ENCODE measurements at places on chromosomes 5 and 9. TPM values are rescaled to one million over a fixed set of nuclear protein-coding genes. Genes with fewer than 3 reads are reported as not detected.
A peak's percentile ranks its signal among the peaks of the same experiment; 100 is the strongest.

The ADAMTS12 gene
- total RNA-seq: 1.2 TPM

The PCDHB5 gene
- not detected for total RNA-seq

The BTNL9 gene
- total RNA-seq: 5.0 TPM

DNA sequence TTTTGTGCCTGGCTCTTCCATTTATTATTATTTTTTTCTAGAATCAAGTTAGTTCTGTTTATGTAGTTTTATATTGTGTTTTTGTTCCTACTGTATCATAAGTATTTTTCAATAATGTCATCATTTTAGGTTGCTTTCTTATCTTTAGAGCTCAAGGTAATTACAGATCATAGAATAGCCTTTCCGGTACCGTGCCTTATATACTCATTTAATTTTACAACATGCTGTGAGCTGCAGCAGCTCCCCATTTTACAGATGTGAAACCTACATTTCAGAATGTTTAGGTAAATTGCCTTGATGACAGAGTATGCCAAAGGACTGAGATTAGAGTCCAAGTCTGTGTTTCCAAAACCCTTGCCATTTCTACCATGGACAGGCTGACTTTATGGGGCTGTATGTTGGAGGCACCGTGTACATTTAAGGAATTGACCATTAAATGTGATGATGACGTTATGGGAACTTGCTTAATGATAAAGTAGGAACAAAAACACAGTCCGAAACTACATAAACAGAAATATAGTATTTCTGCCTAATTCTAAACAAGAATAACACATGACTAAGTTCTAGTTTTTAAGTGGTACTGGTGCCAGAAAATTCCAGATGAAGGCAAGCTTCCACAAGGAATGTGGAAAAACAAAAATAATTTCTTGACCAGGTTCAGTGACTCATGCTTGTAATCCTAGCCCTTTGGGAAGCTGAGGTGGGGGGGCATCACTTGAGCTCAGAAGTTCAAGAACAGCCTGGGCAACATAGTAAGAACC is 97.7 kb downstream of the IQGAP2 start:
- no peak overlapping the region for H3K27ac ChIP-seq
- DNase-seq: no peak
- H3K4me1 ChIP-seq: no peaks in the 10 kb centered on the region
- H3K27me3 ChIP-seq: no peaks in the 10 kb centered on the region
- no peak overlapping the region for H3K4me3 ChIP-seq
- H3K36me3 ChIP-seq: no peaks in the 10 kb centered on the region

The EGFLAM gene
- total RNA-seq: not detected

DNA sequence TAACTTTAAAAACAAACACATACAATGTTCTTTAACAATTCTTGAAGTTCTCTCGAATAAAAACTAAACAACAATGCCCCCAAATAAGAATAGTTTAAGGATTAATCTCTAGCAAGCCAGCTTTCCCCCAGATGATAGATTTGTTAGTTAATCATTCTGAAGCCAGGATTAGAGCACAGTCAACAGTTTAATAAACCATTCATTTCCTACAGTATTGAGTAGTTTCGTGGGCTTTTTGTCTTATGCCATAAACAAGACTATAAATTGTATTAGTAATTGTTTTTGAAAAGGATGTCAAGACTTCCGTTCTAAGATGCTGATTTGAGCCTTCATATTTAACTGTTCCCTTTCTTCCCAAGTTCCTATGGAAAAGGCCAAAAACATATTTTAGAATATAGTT is 136.6 kb downstream of the PIK3R1 start:
- peaks cover 27% of the 10 kb centered on the region for H3K4me1 ChIP-seq
- no peaks in the 10 kb centered on the region for H3K36me3 ChIP-seq
- H3K4me3 ChIP-seq: no peak overlapping the region
- no peak overlapping the region for H3K27ac ChIP-seq

The TUSC1 gene
- total RNA-seq: 5.1 TPM

The GPRIN1 gene
- total RNA-seq: 11.5 TPM

The CKMT2 gene
- 0.24 TPM for total RNA-seq

The ZDHHC11 gene
- 53.7 TPM for total RNA-seq

The HRCT1 gene
- total RNA-seq: 0.69 TPM

GRCh38 chr9:122263699-122264349 is 816 bp downstream of the RBM18 start:
- peaks cover 25% of the 10 kb centered on the region for H3K36me3 ChIP-seq
- H3K27me3 ChIP-seq: no peaks in the 10 kb centered on the region
- H3K4me1 ChIP-seq: peaks cover 28% of the 10 kb centered on the region
- peak overlapping the region; percentile 96 for H3K27ac ChIP-seq
- DNase-seq: no peak

DNA sequence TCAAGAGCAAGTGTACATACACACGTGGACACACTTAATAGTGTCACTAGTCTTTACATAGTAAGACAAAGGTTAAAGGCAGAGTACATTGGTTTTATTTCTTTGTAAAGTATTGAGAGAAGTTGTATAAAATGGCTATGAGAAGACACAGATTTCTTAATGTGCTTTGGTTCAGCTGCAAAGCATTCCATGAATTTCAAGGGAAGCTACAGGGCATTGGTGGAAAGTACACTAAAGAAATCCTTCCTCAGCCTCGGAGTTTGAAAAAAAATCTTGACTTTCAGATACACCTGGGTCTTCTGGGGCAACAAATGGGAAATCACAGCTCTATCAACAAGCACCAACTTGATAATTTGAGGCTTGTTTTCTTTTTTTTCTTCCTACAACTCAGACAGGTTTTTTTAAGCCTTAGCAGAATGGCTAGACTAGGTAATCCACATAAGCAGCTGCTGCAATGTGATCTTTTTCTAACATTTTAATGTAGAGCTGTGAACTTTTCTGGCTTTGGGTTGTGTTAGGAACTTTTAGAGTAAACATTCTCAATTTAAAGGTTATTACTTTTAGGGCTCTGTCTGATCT is 140.4 kb upstream of the FST start:
- H3K4me1 ChIP-seq: peaks cover 36% of the 10 kb centered on the region
- DNase-seq: no peak
- no peaks in the 10 kb centered on the region for H3K27me3 ChIP-seq
- no peak overlapping the region for H3K4me3 ChIP-seq
- H3K36me3 ChIP-seq: peaks cover 6% of the 10 kb centered on the region

The CDC26 gene
- 20.5 TPM for total RNA-seq

- peaks cover 7% of the 10 kb centered on the region for H3K4me1 ChIP-seq
- H3K4me3 ChIP-seq: no peak overlapping the region
- no peaks in the 10 kb centered on the region for H3K36me3 ChIP-seq
- H3K27ac ChIP-seq: no peak overlapping the region
- H3K27me3 ChIP-seq: no peaks in the 10 kb centered on the region
- peak; percentile 83 for DNase-seq
Observed at GRCh38 chr5:111158105-111158744, 66.0 kb upstream of the CAMK4 start.

DNA sequence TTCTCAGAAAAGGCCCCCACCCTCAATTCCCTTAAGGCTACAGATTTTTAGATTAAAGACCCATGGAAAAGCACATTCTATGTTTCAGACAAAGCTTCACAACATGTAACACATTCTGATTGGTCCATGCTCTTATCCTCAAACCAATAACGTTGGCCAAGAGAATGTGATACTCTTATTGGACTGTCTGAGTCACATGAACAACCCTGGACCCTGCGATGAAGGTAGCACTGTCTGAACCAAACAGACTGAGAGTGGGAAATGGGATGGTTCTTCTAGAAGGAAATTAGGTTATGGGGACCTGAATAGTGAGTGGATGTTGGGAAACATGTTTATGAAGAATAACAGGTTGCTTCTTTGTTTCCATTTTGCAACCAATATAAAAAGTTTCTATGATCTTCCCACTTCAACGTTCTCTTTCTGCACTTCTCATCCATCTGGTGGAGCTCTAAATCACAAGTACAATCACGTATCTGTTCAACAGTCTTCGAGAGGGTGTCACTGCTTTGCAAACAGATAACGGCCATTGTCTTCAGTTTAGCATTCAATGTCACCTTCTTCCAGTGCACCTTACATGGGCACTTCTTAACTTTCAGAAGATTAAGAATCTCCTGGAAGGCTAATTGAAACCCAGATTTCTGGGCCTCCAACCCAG is 81.6 kb downstream of the PTCH1 start:
- DNase-seq: no peak
- H3K4me1 ChIP-seq: peaks cover 18% of the 10 kb centered on the region
- peak overlapping the region; percentile 78 for H3K4me3 ChIP-seq
- no peaks in the 10 kb centered on the region for H3K27me3 ChIP-seq
- H3K36me3 ChIP-seq: peaks cover 6% of the 10 kb centered on the region
- H3K27ac ChIP-seq: no peak overlapping the region

DNA sequence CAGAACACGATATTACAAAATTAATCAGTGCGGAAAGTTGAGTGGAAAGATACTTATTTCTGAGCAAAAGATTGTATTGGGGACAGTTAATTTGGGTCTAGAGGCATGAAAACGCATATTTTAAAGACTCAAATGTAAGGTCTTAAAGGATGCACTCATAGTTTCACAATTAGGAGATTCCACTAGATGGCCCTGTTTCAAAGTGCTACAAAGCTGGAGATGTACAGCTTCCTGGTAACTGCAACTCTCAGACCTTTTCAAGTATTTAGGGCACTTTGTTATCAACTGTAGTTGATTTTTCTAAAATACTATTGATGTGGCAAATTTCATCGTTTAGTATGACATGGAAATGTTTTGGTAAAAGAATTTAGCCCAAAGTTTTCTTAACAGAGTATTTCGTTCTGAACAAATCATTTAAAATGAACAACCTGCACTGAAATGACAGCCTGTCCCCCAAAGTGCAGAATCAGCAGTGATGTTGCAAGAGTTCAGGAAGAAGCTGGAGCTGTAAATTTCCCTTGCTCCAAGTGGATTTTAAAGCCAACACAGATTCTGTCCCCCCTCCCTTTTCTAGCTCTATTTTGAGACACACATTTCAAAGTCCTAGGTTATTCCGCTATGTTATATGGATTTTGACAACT is 16.2 kb upstream of the NDUFB6 start:
- H3K27me3 ChIP-seq: no peaks in the 10 kb centered on the region
- no peaks in the 10 kb centered on the region for H3K36me3 ChIP-seq
- H3K27ac ChIP-seq: no peak overlapping the region
- no peak for DNase-seq

The TAF11L10 gene
- total RNA-seq: not detected

DNA sequence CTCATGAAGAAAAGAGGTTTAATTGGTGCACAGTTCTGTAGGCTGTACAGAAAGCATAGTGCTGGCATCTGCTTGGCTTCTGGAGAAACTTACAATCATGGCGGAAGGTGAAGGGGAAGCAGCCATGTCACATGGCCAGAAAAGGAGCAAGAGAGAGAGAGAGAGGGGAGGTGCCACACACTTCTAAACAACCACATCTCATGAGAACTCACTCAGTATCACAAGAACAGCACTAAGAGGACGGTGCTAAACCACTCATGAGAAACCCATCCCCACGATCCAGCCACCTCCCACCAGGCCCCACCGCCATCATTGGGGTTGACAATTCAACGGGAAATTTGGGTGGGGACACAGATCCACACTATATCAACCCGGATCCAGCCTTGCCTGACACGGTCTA is 28.8 kb upstream of the IER5L start:
- no peak overlapping the region for H3K27ac ChIP-seq
- H3K4me1 ChIP-seq: no peaks in the 10 kb centered on the region
- no peaks in the 10 kb centered on the region for H3K36me3 ChIP-seq
- no peak for DNase-seq

GRCh38 chr5:14768508-14769365 is 102.8 kb downstream of the ANKH start:
- H3K4me1 ChIP-seq: no peaks in the 10 kb centered on the region
- no peaks in the 10 kb centered on the region for H3K27me3 ChIP-seq
- H3K36me3 ChIP-seq: no peaks in the 10 kb centered on the region
- no peak for DNase-seq
- no peak overlapping the region for H3K27ac ChIP-seq
- H3K4me3 ChIP-seq: no peak overlapping the region

DNA sequence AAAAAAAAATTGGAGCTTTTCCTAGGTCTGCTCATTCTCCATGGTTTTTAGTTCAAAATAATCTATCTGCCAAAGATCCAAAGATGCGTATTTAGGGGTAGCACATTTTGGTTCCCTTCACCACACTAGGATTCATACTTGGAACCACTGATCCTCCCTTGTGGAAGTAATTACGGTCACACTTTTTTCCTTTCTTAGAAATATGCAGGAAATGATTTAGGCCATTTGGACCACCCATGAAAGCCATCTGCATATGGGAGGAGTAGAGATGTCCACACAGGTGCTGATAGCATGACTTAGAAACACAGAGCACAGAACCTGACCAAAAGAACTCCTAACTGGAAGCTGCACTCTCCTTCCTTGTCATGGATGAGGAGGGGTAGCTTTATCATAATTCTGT is 105.9 kb upstream of the RAI14 start:
- peaks cover under 1% of the 10 kb centered on the region for H3K4me1 ChIP-seq
- H3K36me3 ChIP-seq: no peaks in the 10 kb centered on the region
- H3K27me3 ChIP-seq: no peaks in the 10 kb centered on the region
- H3K27ac ChIP-seq: no peak overlapping the region

- H3K4me1 ChIP-seq: no peaks in the 10 kb centered on the region
- no peaks in the 10 kb centered on the region for H3K27me3 ChIP-seq
- no peak overlapping the region for H3K27ac ChIP-seq
- no peak for DNase-seq
- no peaks in the 10 kb centered on the region for H3K36me3 ChIP-seq
Observed at GRCh38 chr5:111434800-111435199, 77.5 kb downstream of the STARD4 start.

- no peaks in the 10 kb centered on the region for H3K27me3 ChIP-seq
- no peak for DNase-seq
- H3K4me3 ChIP-seq: no peak overlapping the region
- no peaks in the 10 kb centered on the region for H3K4me1 ChIP-seq
- H3K27ac ChIP-seq: no peak overlapping the region
- H3K36me3 ChIP-seq: no peaks in the 10 kb centered on the region
Observed at GRCh38 chr9:93079371-93079770, 16.6 kb upstream of the CARD19 start.

DNA sequence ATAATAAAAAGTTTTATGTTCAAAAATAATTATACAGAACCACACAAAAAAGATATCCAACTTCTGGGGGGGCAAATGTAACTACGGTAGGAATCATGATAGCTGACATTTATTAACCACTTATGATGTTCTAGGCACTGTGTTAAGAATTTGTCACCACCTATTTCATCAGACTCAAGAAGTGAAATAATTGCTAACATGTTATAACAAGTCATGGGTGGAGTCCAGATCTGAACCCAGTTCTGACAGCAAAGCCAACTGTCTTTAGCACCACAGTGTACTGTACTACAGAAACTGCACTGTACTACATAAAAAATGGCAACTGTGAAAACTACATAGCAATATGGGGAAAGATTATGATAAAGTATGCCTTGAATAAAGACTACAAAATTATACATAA is 3.0 kb upstream of the SAP30L start:
- H3K27me3 ChIP-seq: no peaks in the 10 kb centered on the region
- peaks cover 30% of the 10 kb centered on the region for H3K36me3 ChIP-seq
- peaks cover 6% of the 10 kb centered on the region for H3K4me1 ChIP-seq
- H3K27ac ChIP-seq: no peak overlapping the region

GRCh38 chr5:1037671-1038416 is 29.2 kb downstream of the NKD2 start:
- DNase-seq: no peak
- H3K36me3 ChIP-seq: peaks cover 9% of the 10 kb centered on the region
- H3K4me3 ChIP-seq: no peak overlapping the region
- no peaks in the 10 kb centered on the region for H3K4me1 ChIP-seq
- peaks cover 40% of the 10 kb centered on the region for H3K27me3 ChIP-seq

Data from Calu3 (cell line).